NCI-H526 treated with DMSO at 0.1 percent for 48 hours (cell line): ENCODE measurements at places on chromosomes 4 and X.

GRCh38 chr4:74114234-74114633, 15.2 kb upstream of the CXCL2 start:
- no peak for DNase-seq

GRCh38 chr4:60656171-60656570, 544.0 kb upstream of the ADGRL3 start:
- no peak for DNase-seq

DNA sequence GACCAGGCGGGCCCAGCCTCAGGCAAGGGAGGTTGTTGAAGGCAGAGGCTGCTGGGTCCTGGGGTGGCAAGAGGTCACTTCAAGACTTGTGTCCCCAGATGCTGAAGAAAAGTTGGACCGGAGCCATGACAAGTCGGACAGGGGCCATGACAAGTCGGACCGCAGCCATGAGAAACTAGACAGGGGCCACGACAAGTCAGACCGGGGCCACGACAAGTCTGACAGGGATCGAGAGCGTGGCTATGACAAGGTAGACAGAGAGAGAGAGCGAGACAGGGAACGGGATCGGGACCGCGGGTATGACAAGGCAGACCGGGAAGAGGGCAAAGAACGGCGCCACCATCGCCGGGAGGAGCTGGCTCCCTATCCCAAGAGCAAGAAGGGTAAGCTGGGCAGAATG, 4.4 kb downstream of the PQBP1 start:
- no peak for DNase-seq

DNA sequence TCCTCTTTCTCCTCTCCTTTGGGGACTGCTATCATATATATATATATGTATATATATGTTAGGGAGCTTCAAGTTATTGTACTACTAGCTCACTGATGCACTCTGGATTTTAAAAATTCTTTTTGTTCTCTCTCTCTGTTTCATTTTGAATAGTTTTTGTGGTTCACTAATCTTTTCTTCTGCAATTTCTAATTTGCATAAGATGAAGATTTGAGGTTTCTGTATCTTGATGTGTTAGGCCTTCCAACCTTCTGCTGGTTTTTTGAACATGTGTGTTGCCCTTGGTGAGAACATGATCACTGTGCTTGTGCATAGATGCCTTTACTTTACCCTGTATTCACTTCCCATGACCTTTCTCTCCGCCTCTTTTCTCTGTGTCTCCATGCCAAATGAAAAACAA, 7.8 kb upstream of the ZNF718 start:
- no peak for DNase-seq

DNA sequence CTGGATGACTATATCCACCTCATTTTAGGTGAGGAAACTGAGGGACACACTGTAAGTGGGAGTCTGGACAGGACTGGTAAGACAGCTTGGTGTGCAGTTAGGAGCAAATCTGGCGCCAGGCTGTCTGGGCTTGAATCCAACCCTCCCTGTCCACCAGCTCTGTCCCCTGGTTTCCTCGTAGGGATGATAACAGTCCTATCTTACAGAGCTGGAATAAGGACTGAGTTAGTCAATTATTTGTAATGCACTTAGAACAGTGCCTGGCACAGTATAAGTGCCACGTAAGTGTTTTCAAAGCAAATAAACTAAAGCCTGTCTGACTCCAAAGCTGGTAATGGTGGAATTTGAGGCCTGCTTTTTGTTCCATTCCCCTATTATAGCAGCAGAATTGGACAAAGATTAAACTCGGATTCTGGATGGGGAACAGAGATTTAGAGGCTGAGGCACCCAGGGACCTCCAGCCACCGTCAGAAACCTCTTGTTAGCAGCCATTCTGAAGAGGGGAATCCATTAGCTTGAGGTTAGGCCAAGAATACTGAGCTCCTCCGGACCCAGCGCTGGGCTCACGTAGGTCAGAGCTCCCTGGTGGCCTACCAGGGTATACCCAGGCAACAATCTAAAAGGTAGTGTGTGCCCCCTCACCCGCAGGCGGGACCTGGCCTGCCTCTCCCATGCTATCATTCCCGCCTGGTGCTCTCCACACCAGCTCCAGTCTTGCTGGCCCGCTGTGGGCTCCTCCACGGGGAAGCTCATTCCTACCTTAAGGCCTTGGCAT, 102.1 kb downstream of the UCHL1 start:
- DNase-seq: no peak

GRCh38 chr4:77358315-77358928, 201.4 kb downstream of the CCNG2 start:
- DNase-seq: peak; percentile 2

DNA sequence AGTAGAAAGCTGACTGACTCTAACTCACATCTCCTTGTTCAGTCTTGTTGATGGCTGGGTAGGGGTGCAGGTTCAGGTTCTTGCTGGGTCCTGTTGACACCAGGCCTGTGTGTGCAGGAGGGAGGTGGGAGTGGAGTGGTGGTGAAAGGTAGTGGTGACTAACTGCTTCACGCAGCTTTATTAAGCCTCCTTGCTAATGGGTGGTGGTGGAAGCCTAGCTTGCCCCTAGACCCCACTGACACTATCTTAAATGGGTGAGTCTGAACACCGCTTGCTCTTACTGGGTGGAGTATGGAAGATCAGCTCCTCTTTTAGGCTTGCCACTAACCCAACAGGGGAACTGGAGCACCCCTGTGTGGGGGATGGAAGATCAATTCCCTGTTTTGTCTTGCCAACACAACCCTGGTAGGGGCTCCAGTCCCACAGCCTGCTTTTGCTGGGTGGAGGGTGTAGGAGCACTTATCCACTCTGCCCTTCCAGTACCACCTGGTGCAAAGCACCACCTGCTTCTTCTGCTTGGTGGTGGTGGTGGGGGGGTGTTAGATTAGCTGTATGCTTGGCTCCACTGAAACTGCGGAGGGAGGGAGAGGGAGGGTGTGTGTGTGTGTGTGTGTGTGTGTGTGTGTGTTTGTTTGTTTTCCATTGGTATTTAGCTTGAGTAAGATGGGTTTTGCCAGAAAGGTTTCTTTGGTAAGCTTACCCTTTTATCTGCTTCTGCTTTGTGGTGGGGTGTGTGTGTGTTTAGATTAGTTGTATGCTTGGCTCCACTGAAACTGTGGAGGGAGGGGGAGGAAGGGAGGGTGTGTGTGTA, 25.6 kb downstream of the KDM6A start:
- DNase-seq: no peak

GRCh38 chr4:179051206-179051605, 1609.0 kb upstream of the AGA start:
- DNase-seq: no peak

DNA sequence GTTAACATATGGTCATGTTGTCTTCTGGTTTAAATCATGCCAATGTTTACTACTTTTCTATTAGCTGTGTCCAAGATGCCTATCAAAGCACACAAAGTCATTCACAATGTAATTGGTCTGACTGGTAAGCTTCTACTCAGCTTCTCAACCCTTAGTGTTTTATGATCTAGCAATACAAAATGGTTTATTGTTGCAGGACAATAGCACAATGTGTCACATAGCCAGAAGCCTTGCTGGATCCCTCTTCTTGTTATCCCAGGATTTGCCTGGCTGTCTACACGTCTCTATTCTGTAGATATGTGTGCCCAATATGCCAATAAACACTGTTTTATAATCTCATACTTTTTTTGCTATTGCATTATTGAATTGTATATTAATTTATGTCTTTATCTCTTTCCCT, 1111.0 kb upstream of the AGA start:
- DNase-seq: no peak
